ENCODE measurements at places on chromosomes 16 and 17.

GRCh38 chr16:10922328-10923145, 19.7 kb downstream of the DEXI start:
- no peaks in the 10 kb centered on the region for H3K27me3 ChIP-seq
- peaks cover 59% of the 10 kb centered on the region for H3K4me1 ChIP-seq
- peak overlapping the region; percentile 75 for H3K27ac ChIP-seq
- peak; percentile 82 for DNase-seq
- H3K4me3 ChIP-seq: no peak overlapping the region
- peaks cover 18% of the 10 kb centered on the region for H3K36me3 ChIP-seq

GRCh38 chr17:2705888-2706795, 5.4 kb downstream of the CLUH start:
- H3K4me1 ChIP-seq: peaks cover 34% of the 10 kb centered on the region
- H3K27me3 ChIP-seq: no peaks in the 10 kb centered on the region
- no peak for DNase-seq
- H3K36me3 ChIP-seq: peaks cover 18% of the 10 kb centered on the region
- no peak overlapping the region for H3K4me3 ChIP-seq

GRCh38 chr16:56354016-56354415, 71.3 kb downstream of the AMFR start:
- no peaks in the 10 kb centered on the region for H3K27me3 ChIP-seq
- H3K4me1 ChIP-seq: no peaks in the 10 kb centered on the region
- H3K27ac ChIP-seq: no peak overlapping the region
- H3K36me3 ChIP-seq: no peaks in the 10 kb centered on the region
- no peak for DNase-seq

GRCh38 chr17:1047177-1047878, 50.4 kb downstream of the TIMM22 start:
- H3K27ac ChIP-seq: peak overlapping the region; percentile 95
- H3K36me3 ChIP-seq: peaks cover 12% of the 10 kb centered on the region
- peak overlapping the region; percentile 47 for H3K4me3 ChIP-seq
- H3K27me3 ChIP-seq: no peaks in the 10 kb centered on the region
- peaks cover 35% of the 10 kb centered on the region for H3K4me1 ChIP-seq

- no peaks in the 10 kb centered on the region for H3K36me3 ChIP-seq
- no peaks in the 10 kb centered on the region for H3K27me3 ChIP-seq
- peaks cover 8% of the 10 kb centered on the region for H3K4me1 ChIP-seq
- DNase-seq: no peak
- no peak overlapping the region for H3K4me3 ChIP-seq
- no peak overlapping the region for H3K27ac ChIP-seq
These were observed 88.2 kb downstream of the NOG start for GRCh38 chr17:56681561-56682266.

All from thoracic aorta (tissue), 2 donors.